Activated T-helper 9 cell treated with anti-CD3 and anti-CD28 coated beads, Interleukin-2, amount 50 U/mL, for 16 hours (primary cell): ENCODE measurements at places on chromosomes 2 and 18.
A peak's percentile ranks its signal among the peaks of the same experiment; 100 is the strongest.

DNA sequence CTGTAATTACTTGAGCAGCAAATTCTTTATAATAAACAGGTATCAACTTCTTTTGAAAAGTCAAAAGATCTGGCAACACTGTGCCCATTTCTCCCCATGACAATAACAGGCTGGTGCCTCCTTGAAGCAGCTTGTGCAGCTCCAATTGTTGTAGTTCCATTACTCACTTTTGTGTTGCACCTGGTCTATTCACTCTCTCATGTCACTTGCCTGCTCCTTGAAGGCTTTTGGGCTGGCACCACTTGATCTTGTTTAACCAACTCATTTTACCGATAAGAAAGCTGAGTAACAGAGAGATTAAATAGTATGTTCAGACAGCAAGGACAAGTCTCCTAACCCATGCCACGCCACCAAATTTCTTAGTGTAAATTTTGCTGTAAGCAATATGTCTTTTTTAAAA lies 314.5 kb downstream of the OSR1 start:
- DNase-seq, result no peak

DNA sequence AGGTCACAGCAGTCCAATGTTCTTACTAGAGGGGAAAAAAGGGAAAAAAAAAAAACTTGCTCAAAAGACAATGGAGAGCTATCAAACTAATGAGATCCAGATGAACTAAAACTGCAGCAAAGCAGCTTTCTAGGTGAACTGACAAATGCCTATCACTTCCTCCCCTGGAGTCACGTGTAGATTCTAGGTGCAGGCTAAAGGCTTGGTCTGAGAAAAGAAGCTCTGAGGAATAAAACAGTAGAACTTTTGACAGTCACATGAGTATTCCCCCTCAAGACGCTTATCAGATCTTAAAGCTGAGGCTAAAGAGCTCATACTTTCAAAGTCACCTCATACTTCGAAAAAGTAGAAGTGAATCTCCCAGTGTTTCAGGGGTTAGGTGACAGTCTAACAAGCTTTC lies 42.3 kb downstream of the SMAD2 start:
- no peak for DNase-seq

DNA sequence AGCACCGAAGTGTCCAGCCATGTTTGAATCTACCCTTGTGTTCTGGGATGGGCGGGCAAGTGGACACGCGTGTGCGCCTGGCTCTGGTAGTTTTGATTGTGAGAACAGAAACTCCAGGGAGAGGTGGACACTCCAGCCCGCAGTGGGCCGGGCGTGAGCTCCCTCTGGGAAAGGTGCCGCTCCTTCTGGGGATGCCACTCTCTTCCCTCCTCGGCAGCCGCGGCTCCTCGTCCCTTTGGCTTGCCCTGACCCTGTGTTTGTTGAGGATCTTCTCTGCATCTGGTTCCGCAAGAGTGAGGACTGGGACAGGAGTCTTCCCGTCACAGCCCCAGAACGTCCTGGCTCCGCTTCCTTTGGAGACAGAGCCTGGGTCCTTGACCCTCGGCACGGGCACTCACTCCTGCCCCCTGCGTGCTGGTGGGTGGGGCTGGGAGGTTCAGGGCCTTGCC lies 1.3 kb downstream of the CTDP1 start:
- DNase-seq, result no peak

DNA sequence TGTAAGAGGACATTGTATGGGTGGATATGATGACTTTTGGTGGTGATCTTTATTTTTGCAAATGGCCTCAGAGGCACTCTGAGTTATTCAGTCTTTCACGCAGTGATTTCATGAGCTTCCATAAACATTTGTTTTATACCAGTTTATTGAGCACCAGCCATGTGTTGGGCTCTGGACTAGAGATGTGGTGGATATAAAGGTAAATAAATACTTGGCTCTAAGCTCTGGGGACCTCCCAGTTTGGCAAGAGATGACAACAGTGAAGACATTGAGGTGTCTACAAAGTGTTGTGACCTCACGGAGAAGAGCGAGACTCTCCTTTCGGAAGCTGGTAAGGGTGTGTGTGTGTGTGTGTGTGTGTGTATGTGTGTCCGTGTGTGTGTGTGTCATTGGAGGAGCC lies 146.4 kb downstream of the TANC1 start:
- DNase-seq, result no peak

DNA sequence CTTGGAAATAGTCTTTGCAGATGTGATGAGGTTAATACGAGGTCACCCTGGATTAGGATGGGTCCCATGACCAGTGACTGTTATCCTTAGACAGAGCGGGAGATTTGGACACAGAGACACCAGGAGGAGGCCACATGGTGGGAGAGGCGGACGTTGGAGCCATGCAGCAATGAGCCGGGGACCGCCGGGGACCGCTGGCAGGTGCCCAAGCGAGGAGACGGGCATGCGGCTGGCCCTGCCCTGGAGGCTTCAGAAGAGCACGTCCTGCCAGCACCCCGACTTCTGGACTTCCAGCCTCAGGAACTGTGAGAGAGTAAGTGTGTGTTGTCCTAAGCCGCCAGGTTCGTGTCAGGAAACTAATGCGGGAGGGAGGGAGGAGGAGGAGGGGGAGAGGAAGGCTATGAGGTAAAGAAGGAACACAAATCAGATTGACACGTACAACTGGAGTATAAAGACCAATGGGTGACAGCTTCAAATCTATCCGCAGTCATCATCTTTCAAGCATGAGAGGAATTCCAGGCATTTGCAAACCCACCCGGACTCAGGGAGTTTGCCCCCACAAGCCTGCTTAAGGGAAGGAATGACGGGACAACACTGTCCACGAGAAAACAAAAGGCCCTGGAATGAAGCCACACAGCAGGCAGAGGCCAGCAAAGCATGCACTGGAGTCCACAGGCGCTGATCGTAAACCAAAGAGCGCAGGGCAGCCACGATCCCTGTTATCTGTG lies 11.6 kb upstream of the BOK start:
- no peak for DNase-seq

DNA sequence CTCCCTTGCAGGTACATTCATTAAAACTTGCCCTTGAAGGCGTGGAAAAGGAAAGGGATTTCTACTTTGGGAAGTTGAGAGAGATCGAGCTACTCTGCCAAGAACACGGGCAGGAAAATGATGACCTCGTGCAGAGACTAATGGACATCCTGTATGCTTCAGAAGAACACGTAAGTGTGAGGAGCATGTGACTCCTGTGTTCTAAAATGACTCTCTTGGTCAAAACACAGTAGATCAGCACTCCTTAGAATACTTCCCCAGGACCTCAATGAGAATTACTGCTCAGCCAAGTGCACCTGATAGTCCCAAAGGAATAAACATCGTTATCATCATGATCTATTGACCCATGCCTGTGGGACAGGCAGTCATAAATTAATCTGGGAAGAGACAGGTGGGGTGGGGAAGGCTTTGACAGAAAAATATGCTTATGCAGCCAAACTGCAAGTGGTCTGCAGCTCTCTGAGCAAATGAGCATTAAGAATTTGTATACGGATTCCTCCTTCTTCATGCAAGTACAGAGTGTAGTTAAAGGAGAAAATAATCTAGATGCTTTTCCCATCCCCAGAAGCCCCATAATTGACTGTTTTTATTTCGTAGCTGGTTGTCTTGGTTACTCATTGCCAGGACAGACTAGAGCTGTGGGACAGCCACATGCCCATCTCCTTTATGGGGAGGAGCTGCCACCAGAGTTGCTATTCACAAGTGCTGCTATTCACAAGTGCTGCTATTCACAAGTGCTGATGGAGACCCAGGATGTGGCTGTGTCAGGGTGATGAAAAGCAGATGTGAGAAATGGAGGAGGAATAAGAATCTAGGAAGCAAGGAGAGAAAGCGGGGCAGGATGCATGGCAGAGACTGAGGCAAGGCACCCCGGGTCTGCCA lies 91.0 kb downstream of the MAPRE2 start:
- no peak for DNase-seq

GRCh38 chr2:30185178-30185577 lies 38.4 kb downstream of the YPEL5 start:
- DNase-seq, result no peak

- no peak for DNase-seq
Measured at GRCh38 chr18:21105936-21106335, 5.7 kb downstream of the ROCK1 start.

DNA sequence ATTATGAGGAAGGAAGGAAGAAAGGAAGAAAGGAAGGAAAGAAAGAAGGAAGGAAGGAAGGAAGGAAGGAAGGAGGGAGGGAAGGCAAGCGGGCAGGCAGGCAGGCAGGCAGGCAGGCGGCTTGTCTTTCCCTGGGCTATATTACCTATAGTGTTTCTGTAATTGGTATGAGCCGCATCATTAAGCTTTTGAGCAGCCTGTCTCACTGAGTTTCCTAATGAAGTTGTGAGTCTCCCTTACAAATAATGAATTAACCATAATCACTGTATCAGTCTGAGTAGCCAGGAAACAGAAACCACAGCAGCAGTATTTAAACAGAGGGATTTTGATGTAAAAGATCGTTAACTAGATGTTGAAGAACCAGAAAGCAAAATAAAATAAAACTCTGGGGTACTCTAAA lies 11.8 kb upstream of the SULT1C3 start:
- no peak for DNase-seq

- no peak for DNase-seq
Measured at GRCh38 chr2:209577376-209578357, 153.8 kb downstream of the MAP2 start.

DNA sequence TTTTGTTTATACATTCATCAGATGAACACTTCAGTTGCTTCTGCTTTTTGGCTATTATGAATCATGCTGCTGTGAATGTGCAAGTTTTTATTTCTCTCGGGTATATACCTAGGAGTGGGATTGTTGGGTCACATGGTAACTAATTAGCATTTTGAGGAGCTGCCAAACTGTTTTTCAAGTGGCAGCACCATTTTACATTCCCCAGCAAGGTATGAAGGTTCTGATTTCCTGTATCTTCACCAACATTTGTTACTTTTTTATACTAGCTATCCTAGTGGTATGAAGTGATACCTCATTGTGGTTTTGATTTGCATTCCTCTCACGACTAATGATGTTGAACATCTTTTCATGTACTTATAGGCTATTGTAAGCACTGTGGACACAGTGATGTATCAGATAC lies 53.9 kb downstream of the DYNC1I2 start:
- no peak for DNase-seq

DNA sequence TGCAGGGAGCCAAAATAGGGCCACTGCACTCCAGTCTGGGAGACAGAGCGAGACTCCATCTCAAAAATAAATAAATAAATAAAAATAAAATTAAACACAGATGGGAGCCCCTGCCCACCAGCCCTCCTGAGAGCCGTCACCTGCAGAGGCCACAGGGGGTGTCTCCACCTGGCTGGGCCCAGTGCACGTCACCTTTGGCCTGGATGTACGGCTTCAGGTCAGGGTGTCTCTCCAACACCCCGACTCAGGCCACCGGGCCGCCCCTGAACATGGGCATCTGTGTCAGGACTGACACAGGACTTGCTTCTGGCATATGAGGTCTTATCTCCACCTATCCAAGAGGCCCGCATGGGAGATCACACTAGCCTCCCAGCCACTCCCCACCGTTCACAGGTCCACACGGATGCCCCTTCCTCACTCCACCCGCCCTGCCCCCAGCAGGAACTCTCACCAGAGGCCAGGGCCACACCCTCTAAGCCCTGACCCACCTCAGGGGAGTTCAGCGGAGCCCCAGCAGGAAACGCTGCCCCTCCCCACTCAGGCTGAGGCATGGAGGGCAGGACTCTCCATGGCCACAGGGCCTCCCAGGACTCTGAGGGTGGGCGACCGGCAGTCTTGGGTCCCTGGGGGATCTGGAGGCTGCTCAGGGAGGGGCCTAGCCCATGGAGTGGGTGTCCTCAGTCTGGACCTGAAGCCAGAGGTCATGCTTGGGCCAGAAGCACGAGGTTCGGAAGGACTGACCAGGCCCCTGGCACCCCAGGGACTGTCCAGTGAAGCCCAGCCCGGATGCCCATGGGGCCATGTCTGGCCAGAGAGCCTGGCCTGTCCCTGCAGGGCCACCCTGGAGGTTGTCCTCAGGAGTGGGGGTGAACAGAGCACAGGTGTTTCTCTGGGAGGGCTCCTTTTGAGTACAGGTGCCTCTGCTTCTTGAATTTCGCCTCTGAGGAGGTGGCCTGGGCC lies 1.6 kb upstream of the CROCC2 start:
- no peak for DNase-seq

- no peak for DNase-seq
Measured at GRCh38 chr2:23506531-23507266, 121.7 kb downstream of the KLHL29 start.

GRCh38 chr2:19799881-19800780 lies 101.7 kb downstream of the TTC32 start:
- DNase-seq, result no peak

GRCh38 chr2:84906108-84906899 lies 848 bp downstream of the TMSB10 start:
- DNase-seq, result peak; percentile 52

- DNase-seq, result no peak
Measured at GRCh38 chr2:173193925-173194324, 118.3 kb downstream of the MAP3K20 start.

DNA sequence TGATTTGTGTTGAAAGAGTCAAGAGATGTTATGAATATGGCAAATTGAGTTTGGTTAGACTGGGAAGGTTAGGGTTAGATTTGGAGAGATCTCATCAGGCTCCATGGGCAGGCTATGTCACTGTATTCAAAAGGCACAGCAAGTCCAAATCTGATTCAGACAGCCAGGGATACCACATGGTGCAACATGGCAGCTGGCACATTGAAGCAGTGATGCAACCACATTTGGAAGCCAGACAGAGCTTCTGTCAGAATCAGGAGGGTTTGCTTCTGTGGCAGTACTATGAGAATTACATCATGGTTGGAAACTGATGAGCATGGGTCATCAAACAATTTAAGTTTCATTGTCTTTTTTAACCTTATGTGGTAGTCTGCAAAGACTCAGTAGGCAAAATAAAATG lies 772.2 kb downstream of the SUCLG1 start:
- DNase-seq, result no peak

- DNase-seq, result no peak
Measured at GRCh38 chr2:205701509-205701908, 19.2 kb downstream of the NRP2 start.

GRCh38 chr2:225574582-225575138 lies 175.2 kb downstream of the NYAP2 start:
- DNase-seq, result no peak

- no peak for DNase-seq
Measured at GRCh38 chr18:27803957-27804356, 373.0 kb downstream of the CDH2 start.

- DNase-seq, result no peak
Measured at GRCh38 chr2:126793885-126794613, 104.6 kb upstream of the TEX51 start.

DNA sequence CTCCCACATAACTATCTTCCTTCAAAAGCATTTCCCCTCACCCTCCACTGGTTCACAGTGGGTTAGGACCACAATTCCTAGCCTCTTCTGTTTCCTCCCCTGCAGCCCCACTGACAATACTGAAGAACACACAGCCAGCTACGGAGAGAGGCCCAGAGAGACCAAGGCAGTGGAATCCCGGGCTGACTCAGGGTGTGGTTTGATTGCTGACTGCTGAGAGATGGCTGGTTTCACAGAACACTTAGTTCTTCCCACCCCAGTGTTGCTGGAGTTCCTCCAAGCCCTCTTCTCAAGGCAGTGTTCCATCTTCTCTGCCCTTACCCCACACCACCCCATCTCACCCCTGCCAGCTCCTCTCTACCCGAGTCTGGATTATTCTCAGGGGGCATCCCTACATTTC lies 43.3 kb upstream of the ZFP36L2 start:
- DNase-seq, result no peak
